Sigmoid colon (tissue), 7 donors: ENCODE measurements at places on chromosomes 12 and 14. TPM values are rescaled to one million over a fixed set of nuclear protein-coding genes. Genes with fewer than 3 reads are reported as not detected.

Gene SERPINA10
- total RNA-seq: not detected

Gene CHST11
- 9.9 TPM for total RNA-seq

Gene CREBL2
- total RNA-seq: 59.9 TPM

Gene PTHLH
- total RNA-seq: 4.4 TPM

Gene FAM186B
- not detected for total RNA-seq

Gene OR6C2
- not detected for total RNA-seq

Gene GLS2
- 3.5 TPM for total RNA-seq

Gene CLEC6A
- not detected for total RNA-seq

Gene EIF2S3B
- 0.36 TPM for total RNA-seq

Gene PHC1
- total RNA-seq: 46.8 TPM

Gene KRT74
- total RNA-seq: not detected

Gene PROX2
- not detected for total RNA-seq

DNA sequence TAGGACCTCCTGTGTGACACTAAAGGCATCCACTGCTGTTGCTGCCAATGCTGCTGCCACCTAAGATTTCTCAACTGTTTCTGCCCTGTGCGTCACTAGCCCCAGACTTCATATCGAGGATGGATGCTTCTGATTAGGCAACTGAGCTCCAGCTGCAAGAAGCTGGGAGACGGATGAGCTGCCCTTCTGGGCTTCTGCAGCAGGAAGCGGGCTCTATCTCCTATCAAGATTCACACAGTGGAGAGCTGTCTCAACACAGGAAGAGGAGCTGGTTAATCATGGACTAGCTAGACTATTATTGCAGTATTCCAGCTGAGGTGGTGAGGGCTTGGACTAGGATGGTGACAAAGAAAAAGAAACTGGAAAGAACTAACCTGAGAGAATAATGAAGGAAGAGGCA, 59.2 kb upstream of the PELI2 start:
- H3K27ac ChIP-seq: no peak overlapping the region
- no peaks in the 10 kb centered on the region for H3K27me3 ChIP-seq
- no peaks in the 10 kb centered on the region for H3K4me1 ChIP-seq
- H3K36me3 ChIP-seq: no peaks in the 10 kb centered on the region
- no peak for DNase-seq
- H3K4me3 ChIP-seq: no peak overlapping the region

GRCh38 chr14:98192946-98193345, 1079.1 kb downstream of the BCL11B start:
- no peak for DNase-seq
- no peaks in the 10 kb centered on the region for H3K4me1 ChIP-seq
- H3K27ac ChIP-seq: no peak overlapping the region
- H3K4me3 ChIP-seq: no peak overlapping the region
- no peaks in the 10 kb centered on the region for H3K27me3 ChIP-seq

GRCh38 chr14:94598506-94598815, 13.7 kb upstream of the SERPINA3 start:
- H3K27ac ChIP-seq: peak overlapping the region; percentile 59
- peaks cover 38% of the 10 kb centered on the region for H3K4me1 ChIP-seq
- no peaks in the 10 kb centered on the region for H3K36me3 ChIP-seq
- H3K4me3 ChIP-seq: no peak overlapping the region

GRCh38 chr12:107406932-107407331, 278.7 kb upstream of the PWP1 start:
- H3K36me3 ChIP-seq: no peaks in the 10 kb centered on the region
- H3K4me1 ChIP-seq: peaks cover 21% of the 10 kb centered on the region
- no peak overlapping the region for H3K27ac ChIP-seq
- no peak for DNase-seq
- H3K27me3 ChIP-seq: no peaks in the 10 kb centered on the region
- no peak overlapping the region for H3K4me3 ChIP-seq

GRCh38 chr14:22973217-22974032, 8.9 kb downstream of the AJUBA start:
- H3K36me3 ChIP-seq: no peaks in the 10 kb centered on the region
- no peak overlapping the region for H3K4me3 ChIP-seq
- peaks cover 20% of the 10 kb centered on the region for H3K4me1 ChIP-seq
- H3K27me3 ChIP-seq: no peaks in the 10 kb centered on the region
- no peak for DNase-seq

DNA sequence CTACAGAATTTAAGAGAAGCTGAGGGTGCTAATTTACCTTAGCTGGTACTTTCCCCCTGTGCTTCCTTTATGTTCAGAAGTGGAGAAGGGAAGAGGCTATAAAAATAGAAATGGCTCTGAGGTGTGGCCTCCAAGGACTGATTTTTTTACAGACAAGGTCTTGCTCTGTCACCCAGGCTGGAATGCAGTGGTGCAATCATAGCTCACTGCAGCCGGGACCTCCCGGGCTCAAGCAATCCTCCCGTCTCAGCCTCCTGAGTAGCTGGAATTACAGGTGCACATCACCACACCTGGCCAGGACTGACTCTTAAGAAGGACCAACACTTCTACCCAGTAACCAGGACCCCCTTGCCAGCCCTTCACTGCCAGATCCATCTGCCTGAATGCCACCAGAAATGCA, 23.9 kb upstream of the NAP1L1 start:
- no peak overlapping the region for H3K27ac ChIP-seq
- no peaks in the 10 kb centered on the region for H3K4me1 ChIP-seq
- no peak for DNase-seq
- no peak overlapping the region for H3K4me3 ChIP-seq

DNA sequence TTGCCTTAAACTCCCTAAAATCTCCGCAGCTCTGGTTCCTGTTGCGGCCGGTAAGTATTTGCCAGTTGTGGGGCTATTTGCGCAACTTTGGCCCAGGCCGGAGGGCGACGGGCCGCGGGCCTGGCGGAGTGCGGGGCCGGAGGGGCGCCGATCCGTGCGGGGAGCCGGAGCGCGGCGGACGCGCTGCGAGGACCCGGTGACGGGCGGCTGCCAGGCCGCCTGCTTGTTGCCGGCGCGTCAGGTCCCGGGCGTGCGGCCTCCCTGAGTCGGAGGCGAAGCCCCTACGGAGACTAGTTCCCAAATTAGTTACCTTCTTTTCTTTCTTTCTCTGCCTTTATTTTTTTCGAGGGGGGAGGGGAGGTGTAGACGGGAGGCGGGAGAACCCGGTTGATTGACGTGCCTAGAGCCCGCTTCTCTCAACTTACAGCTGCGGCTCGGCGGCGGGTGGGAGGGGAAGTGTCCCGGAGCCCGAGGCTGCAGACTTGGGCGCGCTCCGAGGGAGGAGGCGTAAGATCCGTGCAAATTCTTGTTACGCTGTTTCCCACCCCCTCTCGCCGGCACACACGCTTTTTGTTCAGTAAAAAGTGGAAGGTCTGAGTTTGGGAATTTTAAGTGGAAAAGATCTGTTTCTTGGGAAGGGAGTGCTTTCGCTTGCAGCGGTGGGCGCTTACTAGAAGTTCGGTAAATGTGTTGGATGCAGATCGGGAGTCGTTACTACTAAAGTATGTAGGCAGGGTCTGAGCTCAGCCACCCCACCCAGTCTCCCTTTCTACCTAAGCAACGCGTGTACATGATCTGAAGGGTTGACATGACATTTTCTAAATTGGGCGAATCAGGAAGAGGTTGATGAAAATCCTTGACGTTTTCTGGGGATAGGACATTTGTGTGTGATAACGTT, 576 bp downstream of the ZBTB1 start:
- no peaks in the 10 kb centered on the region for H3K4me1 ChIP-seq
- no peaks in the 10 kb centered on the region for H3K36me3 ChIP-seq
- no peaks in the 10 kb centered on the region for H3K27me3 ChIP-seq
- H3K4me3 ChIP-seq: peak overlapping the region; percentile 77

- H3K27ac ChIP-seq: no peak overlapping the region
- DNase-seq: no peak
- no peak overlapping the region for H3K4me3 ChIP-seq
- H3K27me3 ChIP-seq: no peaks in the 10 kb centered on the region
- H3K4me1 ChIP-seq: peaks cover 10% of the 10 kb centered on the region
These were observed 3.4 kb downstream of the GLIPR1L1 start for GRCh38 chr12:75337905-75338304.

GRCh38 chr14:68362846-68363245, 430.0 kb downstream of the ZFP36L1 start:
- H3K27me3 ChIP-seq: no peaks in the 10 kb centered on the region
- H3K4me3 ChIP-seq: no peak overlapping the region
- peaks cover 47% of the 10 kb centered on the region for H3K4me1 ChIP-seq
- H3K36me3 ChIP-seq: no peaks in the 10 kb centered on the region

GRCh38 chr12:81077686-81078441, at the start of gene ACSS3:
Gene ACSS3, plus strand, starts transcription at chr12:81078079. Its CDS starts 42 bp downstream, at chr12:81078121.
- H3K4me1 ChIP-seq: no peaks in the 10 kb centered on the region
- DNase-seq: peak; percentile 74
- peaks cover 5% of the 10 kb centered on the region for H3K27me3 ChIP-seq
- H3K4me3 ChIP-seq: peak within 1 kb of the TSS; percentile 55

- H3K4me3 ChIP-seq: no peak overlapping the region
- no peaks in the 10 kb centered on the region for H3K27me3 ChIP-seq
- H3K27ac ChIP-seq: no peak overlapping the region
- H3K4me1 ChIP-seq: no peaks in the 10 kb centered on the region
- no peaks in the 10 kb centered on the region for H3K36me3 ChIP-seq
These were observed 81.0 kb downstream of the RPS29 start for GRCh38 chr14:49505041-49505766.

- no peaks in the 10 kb centered on the region for H3K36me3 ChIP-seq
- H3K27me3 ChIP-seq: no peaks in the 10 kb centered on the region
- peak; percentile 80 for DNase-seq
- no peak overlapping the region for H3K4me3 ChIP-seq
These were observed 240.3 kb downstream of the ZFP36L1 start for GRCh38 chr14:68552602-68553001.

DNA sequence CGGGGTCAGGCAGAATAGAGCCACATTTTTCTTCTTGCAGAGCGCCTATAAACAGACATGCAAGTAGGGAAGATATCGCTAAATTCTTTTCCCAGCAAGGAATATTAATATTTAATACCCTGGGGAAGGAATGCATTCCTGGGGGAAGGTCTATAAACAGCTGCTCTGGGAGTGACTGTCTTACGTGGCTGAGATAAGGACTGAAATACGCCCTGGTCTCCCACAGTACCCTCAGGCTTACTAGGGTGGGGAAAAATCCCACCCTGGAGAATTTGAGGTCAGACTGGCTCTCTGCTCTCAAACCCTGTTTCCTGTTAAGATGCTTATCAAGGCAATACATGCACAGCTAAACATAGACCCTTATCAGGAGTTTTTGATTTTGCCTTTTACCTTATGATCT, 262.3 kb downstream of the CEP128 start:
- H3K4me3 ChIP-seq: no peak overlapping the region
- H3K4me1 ChIP-seq: no peaks in the 10 kb centered on the region
- no peaks in the 10 kb centered on the region for H3K36me3 ChIP-seq
- DNase-seq: no peak
- no peak overlapping the region for H3K27ac ChIP-seq
- no peaks in the 10 kb centered on the region for H3K27me3 ChIP-seq

DNA sequence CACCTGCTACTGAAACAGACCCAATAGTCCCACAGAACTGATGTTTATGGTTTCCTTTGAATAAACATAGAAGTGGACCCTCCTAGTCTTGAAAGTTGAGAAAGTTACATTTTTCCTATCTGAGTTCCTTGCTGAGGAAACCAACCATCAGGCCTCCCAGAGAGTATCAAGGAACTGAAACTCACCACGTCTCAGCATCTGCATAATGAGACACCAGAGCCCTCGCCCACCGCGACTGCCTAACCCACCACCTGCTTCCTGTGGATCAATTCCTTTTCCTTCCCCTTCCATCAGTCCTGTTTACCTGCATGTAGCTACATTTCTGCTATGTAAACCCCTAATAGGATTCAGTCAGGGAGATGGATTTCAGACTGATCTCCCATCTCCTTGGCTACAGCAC, 443.2 kb upstream of the TMEM132C start:
- H3K4me1 ChIP-seq: no peaks in the 10 kb centered on the region
- DNase-seq: no peak
- no peaks in the 10 kb centered on the region for H3K27me3 ChIP-seq
- H3K36me3 ChIP-seq: no peaks in the 10 kb centered on the region

- no peak for DNase-seq
- no peaks in the 10 kb centered on the region for H3K4me1 ChIP-seq
- no peak overlapping the region for H3K27ac ChIP-seq
- H3K36me3 ChIP-seq: no peaks in the 10 kb centered on the region
- H3K27me3 ChIP-seq: no peaks in the 10 kb centered on the region
These were observed 68.5 kb downstream of the NKX2-1 start for GRCh38 chr14:36451310-36452065.

DNA sequence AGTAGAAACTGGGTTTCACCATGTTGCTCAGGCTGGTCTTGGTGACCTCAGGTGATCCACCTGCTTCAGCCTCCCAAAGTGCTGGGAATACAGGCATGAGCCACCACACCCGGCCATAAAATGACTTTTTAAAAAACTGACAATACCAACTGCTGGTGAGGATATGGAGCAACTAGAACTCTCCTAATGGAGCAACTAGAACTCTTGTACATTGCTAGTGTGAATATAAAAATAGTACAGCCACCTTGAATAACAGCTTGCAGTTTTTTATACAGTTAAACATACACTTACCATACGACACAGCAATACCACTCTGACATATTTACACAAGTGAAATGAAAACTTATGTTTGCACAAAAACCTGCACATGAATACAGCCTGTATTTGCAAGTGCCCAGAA, 2.5 kb upstream of the CFAP73 start:
- H3K36me3 ChIP-seq: no peaks in the 10 kb centered on the region
- peaks cover 26% of the 10 kb centered on the region for H3K27me3 ChIP-seq
- H3K27ac ChIP-seq: no peak overlapping the region
- DNase-seq: no peak
- no peaks in the 10 kb centered on the region for H3K4me1 ChIP-seq

DNA sequence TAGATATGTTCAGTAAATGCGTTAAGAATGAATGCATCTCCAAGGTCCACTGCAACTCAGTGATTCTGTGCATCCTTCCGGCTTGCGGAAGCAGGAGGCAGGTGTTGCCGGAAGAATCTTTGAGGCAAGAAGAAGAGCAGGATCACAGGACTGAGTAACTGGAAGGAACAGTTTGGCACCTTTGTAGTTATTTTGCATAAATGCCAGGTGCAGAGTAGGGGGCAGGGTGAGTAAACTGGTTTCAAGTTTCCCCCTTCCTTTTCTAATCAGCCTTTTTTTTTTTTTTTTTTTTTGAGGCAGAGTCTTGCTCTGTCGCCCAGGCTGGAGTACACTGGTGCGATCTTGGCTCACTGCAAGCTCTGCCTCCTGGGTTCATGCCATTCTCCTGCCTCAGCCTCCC, 22.3 kb downstream of the DYRK4 start:
- H3K4me3 ChIP-seq: no peak overlapping the region
- H3K4me1 ChIP-seq: no peaks in the 10 kb centered on the region
- no peaks in the 10 kb centered on the region for H3K36me3 ChIP-seq
- no peaks in the 10 kb centered on the region for H3K27me3 ChIP-seq

DNA sequence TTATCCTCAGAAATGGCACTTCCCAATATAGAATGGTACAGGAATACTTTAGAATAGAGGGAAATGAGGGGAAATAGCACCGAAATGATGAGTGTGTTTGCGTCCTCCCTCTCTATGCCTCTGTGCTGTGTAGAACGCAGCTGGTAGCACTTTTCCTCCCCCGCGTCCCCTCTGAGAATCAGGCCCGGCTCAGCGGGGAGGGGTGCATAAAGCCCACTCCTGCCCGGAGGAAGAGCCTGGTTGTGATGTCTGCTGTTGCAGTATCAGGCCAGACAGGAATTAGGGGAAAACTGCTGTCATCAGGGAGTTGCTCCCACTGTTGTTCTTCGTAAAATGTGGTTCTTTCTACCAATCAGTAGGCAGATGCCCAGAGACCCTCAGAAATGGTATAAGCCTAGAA, 76.0 kb downstream of the GALNT8 start:
- H3K27me3 ChIP-seq: no peaks in the 10 kb centered on the region

- H3K27me3 ChIP-seq: no peaks in the 10 kb centered on the region
- peaks cover 25% of the 10 kb centered on the region for H3K4me1 ChIP-seq
- H3K27ac ChIP-seq: peak overlapping the region; percentile 75
- H3K36me3 ChIP-seq: no peaks in the 10 kb centered on the region
These were observed 379.9 kb upstream of the PDE3A start for GRCh38 chr12:19988459-19988873.
